ENCODE measurements at places on chromosomes 16 and 17. TPM values are rescaled to one million over a fixed set of nuclear protein-coding genes. Genes with fewer than 3 reads are reported as not detected.

CTRB2 gene
- 0.09 TPM for polyA plus RNA-seq

SPATA32 gene
- polyA plus RNA-seq, result 0.25 TPM

ZG16B gene
- polyA plus RNA-seq, result 0.59 TPM

SLC5A11 gene
- polyA plus RNA-seq, result 5.1 TPM

IL21R gene
- 0.04 TPM for polyA plus RNA-seq

SDR42E1 gene
- polyA plus RNA-seq, result 13.5 TPM

ABCC3 gene
- polyA plus RNA-seq, result 14.4 TPM

EPN3 gene
- 8.0 TPM for polyA plus RNA-seq

EME1 gene
- polyA plus RNA-seq, result 9.7 TPM

SHMT1 gene
- 55.8 TPM for polyA plus RNA-seq

CX3CL1 gene
- polyA plus RNA-seq, result 48.4 TPM

CYGB gene
- 16.7 TPM for polyA plus RNA-seq

MRM1 gene
- polyA plus RNA-seq, result 5.2 TPM

CRYM gene
- polyA plus RNA-seq, result 8.0 TPM

FBXL20 gene
- polyA plus RNA-seq, result 17.4 TPM

RFNG gene
- polyA plus RNA-seq, result 53.4 TPM

CD300LB gene
- 0.17 TPM for polyA plus RNA-seq

QRICH2 gene
- polyA plus RNA-seq, result 4.3 TPM

EVPL gene
- polyA plus RNA-seq, result 21.1 TPM

TPPP3 gene
- 55.5 TPM for polyA plus RNA-seq

KRT31 gene
- not detected for polyA plus RNA-seq

XAF1 gene
- polyA plus RNA-seq, result 5.3 TPM

NPIPB6 gene
- polyA plus RNA-seq, result 1.0 TPM

MARVELD3 gene
- 18.0 TPM for polyA plus RNA-seq

QPRT gene
- 185 TPM for polyA plus RNA-seq

DDX42 gene
- polyA plus RNA-seq, result 202 TPM

TRPV2 gene
- 3.4 TPM for polyA plus RNA-seq

NPIPA8 gene
- polyA plus RNA-seq, result 43.9 TPM

GSG1L gene
- polyA plus RNA-seq, result 0.60 TPM
